Anterior cingulate cortex (tissue), 58 donors: ENCODE measurements at places on chromosomes 3 and 15.

- DNase-seq, result no peak
These were observed 29.5 kb downstream of the CTDSPL start for GRCh38 chr3:37891227-37891626.

DNA sequence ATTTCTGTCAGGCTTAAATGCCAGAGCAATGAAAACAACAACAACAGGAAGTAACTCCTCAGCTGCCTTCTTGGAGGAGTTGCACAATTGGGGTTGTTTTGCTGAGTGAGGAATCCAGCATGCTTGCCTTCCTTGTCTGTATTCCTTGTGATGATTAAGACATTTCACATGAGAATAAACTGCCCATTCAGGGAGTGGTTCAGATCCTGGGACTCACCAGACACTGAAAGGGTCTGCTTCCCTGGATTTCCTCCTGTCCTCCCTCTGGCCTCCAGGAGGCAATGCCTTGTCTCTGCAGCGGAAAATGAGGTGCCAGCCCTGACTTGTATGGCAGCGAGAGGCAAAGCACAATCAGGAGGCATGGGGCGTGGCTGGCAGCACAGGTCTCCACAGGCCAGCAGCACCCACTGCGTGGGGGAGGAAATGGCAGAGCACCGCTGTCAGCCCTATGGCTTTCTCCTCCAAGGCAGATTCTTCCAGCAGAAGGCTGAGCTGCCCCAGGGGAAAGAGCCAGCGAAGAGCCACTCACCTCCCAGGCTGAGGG, 41.5 kb downstream of the RBP2 start:
- no peak for DNase-seq

GRCh38 chr3:197883541-197883940, 66.4 kb upstream of the RPL35A start:
- no peak for DNase-seq

- no peak for DNase-seq
These were observed 19.5 kb upstream of the EID1 start for GRCh38 chr15:48858401-48858800.

DNA sequence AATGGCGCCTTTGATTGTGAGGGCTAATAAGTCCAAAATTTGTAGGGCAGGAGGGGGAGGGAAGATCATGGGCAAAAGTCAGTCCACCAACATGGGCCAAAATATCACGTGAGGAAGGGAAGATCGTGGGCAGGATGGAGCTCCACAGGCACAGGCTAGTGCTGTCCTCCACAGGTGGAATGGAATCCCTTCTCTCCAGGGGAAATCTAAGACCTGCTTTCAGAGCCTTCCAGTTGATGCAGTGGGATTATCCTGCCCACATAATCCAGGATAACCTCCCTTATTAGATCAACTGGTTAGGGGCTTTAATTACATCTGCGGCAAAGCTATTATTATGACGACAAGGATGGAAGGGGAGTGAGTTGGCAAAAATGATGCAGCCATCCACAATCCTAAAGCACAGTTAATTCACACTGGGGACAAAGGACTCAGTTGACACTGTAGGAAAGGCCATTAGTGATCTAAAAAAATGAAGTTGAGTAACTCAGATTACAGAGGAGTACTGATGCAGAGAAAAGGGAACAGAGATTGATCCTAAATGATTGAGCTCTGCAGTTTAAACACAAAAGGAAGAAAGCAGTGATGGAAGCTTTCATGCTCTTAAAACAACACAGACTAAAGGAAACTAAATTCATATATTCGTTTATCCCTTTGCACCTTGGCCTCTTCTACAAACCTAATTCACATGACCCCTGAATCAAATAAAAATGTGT, 159.8 kb downstream of the AKAP13 start:
- no peak for DNase-seq

GRCh38 chr3:128435058-128435457, 31.6 kb downstream of the DNAJB8 start:
- DNase-seq, result no peak

DNA sequence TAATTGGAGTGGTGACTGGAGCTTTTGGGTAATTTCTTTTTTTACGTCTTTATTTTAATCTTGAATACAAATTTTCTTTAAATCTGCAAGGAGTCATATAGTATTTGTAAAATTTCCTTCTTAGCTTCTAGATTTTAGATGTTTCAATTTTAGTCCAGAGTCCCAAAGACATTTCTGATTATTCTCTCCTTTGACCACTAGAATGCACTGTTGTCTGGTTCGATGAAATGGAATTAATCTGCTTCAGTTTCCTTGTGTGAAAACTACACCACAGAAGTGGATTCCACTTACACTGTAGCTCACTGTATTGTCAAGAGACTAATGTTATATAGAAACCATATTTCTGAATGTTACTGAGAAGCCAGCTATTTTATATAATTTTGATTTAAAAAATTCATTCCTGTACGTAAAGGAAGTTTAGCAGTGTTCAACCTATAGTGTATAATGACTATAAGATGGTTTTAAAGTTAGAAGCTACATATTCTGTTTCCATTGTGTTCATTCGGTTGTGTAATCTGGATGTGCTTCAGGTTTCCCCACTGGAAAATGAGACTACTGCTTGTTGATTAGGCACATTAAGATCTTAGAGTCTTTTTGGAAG, 6.1 kb downstream of the GRAMD1C start:
- DNase-seq, result no peak
